ENCODE measurements at places on chromosomes 1 and 21. TPM values are rescaled to one million over a fixed set of nuclear protein-coding genes. Genes with fewer than 3 reads are reported as not detected.

CYYR1 gene
- total RNA-seq = 6.2 TPM

GRCh38 chr1:44970317-44970716 is 16.1 kb downstream of the EIF2B3 start:
- DNase-seq = no peak

DNA sequence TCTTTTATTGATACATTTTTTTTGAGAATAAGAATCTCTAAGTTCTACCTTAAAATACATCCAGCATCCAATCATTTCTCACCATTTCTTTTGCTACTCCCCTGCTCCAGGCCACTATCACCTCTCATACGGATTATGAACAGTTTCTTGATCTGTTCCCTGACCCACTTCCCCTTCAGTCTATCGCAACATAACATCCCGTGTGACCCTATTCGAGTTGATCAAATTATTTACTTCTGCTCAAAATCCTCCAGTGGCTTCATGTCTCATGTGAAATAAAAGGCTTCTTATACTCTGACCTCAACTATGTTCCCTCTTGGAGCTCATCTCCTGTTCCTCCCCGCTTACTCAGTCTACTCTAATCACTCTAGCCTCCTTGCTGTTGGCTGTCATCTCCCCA is 5.2 kb downstream of the ALG14 start:
- no peak for DNase-seq

DNA sequence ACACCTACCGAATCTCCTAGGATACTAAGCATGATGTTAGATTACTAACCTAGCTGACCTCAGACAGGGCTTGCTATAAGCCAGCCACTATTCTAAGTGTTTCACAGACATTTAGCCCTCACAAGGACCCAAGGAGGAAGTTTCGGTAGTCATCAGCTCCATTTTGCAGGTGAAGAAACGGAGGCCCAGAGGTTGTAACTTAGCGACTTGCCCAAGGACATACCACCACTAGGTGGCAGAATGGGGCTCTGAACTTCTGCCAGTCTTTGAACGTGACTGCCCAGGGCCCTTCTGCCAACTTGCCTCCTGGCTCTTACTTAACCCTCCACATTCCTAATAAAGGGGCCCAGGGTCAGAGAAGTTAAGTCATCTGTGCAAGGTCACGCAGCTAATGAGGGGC is 283.5 kb downstream of the C1orf94 start:
- DNase-seq = no peak

GRCh38 chr1:6116137-6116536 is 64.0 kb downstream of the CHD5 start:
- DNase-seq = no peak

All from hematopoietic multipotent progenitor cell (in vitro differentiated cells).